ENCODE measurements at places on chromosomes 13 and 19.

GRCh38 chr19:41936961-41937360, 8.7 kb upstream of the ERFL start:
- no peak for DNase-seq

DNA sequence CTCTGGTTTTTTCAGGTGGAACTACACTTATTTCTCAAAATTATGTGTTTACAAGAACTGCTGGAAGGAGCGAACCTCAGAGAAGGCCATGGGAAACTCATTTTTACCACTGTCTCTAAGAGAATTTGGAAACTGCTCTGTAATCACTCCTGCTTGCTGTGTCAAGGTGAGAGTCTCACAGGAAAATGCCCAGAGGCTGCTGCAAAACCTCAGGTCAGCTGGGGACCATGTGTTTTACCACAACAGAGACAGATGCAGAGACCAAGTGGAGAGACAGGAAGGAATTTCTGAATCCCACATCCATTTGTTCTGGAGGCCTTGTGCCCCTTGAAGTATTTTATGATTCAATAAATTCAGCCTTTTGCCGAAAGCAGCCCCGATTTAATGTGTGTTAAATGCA, 743.8 kb upstream of the SLC10A2 start:
- no peak for DNase-seq

- no peak for DNase-seq
Observed at GRCh38 chr13:60590800-60591747, 194.1 kb downstream of the TDRD3 start.

DNA sequence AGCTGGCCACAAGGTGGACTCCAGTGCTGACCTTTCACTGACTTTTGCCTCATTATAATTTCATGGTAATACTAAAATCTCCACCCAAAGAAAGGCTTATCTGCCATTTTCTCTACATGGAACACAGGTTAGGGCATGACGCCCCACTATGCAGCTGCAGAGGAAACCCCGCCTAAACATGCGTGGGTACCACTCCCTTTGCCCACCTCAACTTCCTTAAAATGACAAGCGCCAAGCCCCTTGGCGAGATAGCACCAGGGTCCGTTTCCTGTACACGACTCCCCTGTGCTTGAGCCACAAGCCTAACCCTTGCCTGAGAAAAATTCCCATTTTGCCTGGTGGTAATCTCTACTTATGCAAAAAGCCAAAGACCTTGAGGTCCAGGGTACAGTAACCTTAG, 36.0 kb upstream of the PABPC3 start:
- DNase-seq = no peak

GRCh38 chr19:48905664-48906063, 5.6 kb downstream of the NUCB1 start:
- no peak for DNase-seq

DNA sequence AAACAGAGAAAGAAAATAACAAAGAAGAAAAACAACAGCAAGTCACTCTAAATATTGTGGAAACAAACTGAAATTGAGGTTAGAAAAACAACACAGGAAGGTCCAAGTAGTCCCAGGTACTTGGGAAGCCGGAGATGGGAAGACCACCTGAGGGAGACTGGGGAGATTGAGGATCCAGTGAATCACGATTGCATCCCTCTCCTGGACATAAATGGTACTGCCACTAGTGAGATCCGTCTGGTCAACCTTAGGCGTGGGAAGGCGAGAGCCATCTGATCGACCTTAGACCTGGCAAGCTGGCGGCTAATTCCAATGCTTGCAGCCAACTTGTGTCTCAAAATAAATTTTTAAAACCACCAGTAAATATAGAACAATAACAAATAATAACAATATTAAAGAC, 81.9 kb downstream of the ZNF726 start:
- DNase-seq = no peak

DNA sequence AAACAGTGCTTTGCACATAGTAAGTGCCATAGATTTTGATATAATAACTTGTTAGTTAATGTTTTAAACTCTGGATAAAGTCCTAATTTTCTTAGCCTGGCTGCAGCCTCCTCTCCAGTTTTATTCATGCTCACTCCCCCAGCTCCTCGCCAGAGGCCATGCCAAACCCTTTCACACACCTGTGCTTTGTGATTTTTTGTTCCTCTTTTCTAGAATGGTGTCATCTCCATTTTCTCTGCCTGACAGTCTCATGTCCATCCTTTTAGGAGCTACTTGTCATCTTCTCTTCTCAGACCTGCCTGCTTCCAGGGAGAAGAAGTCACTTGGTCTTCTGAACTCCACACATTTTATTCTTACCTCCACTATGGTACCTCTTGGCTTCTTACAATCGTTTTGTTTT, 55.8 kb upstream of the SPATA13 start:
- DNase-seq = no peak

- DNase-seq = no peak
Observed at GRCh38 chr13:28140433-28141125, 2.2 kb downstream of the PAN3 start.

- no peak for DNase-seq
Observed at GRCh38 chr13:42625611-42626010, 51.7 kb downstream of the TNFSF11 start.

GRCh38 chr13:81987159-81987558, 1646.2 kb upstream of the SPRY2 start:
- no peak for DNase-seq

DNA sequence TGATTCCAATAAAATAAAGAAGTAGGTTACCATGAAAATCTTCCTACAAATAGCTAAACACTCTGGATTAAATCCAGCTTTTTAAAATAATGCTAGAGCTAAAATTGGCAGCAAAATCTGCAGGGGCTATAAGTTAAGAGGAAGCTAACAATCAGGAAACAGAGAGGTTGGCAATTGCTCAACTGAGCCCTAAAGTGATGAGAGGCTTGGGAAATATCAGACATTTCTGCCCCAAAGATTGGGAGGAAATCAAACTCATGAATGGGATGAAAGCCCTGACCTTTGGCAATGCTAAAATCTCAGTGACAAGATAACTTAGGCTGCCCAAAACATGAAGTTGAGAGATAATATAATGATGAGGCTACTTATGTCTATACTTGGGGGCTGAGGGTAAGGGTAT, 1437.9 kb downstream of the EFNB2 start:
- no peak for DNase-seq

GRCh38 chr19:48670699-48671445, 1.9 kb downstream of the NTN5 start:
- no peak for DNase-seq

GRCh38 chr19:41796901-41797300, 514 bp downstream of the CEACAM3 start:
- DNase-seq = no peak

GRCh38 chr19:47633996-47634395, 25.1 kb downstream of the BICRA start:
- no peak for DNase-seq

DNA sequence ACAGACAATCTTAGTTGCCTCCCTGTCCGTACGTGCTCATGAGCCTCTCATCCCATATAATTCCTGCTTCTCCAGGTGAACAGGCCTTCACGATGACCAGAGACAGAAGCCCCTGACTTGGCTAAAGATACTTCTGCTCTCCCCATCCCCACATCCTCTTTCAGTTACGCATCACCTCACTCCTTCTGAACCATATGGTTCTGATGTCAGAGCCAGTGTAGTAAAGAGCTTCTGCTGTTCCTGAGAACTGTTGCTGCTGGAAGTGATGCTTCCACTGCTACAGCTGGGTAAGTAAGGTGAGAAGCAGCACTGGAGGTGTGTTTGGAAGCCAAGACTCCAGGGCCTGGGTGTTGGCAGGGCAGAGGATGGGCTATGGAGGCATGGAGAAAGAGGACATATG, 12.9 kb downstream of the SIGLECL1 start:
- no peak for DNase-seq

- no peak for DNase-seq
Observed at GRCh38 chr19:18408053-18408476, 10.6 kb upstream of the LRRC25 start.

- DNase-seq = no peak
Observed at GRCh38 chr13:91565296-91565695, 166.9 kb downstream of the GPC5 start.

GRCh38 chr19:50206191-50206590, 2.8 kb downstream of the MYH14 start:
- no peak for DNase-seq

DNA sequence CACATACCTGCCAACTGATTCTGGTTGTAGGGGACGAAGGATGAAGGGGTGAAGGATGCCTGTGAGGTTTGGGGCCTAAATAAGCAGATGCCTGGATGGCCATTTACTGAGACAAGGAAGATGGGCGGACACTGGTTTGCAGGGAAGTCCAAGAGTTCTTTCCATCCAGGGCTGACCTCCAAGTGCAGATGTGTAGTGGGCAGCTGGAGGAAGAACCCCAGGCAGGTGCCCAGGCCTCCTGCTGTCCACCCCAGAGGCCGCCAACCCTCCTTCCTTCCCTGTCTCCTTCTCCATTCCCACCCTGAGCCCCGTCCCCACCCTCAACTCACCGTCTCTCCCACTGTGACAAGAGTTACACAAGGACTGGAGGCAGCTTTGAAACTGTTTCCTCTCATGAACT, 171.5 kb downstream of the KATNAL1 start:
- DNase-seq = no peak

- DNase-seq = no peak
Observed at GRCh38 chr19:18292810-18293641, 11.6 kb upstream of the JUND start.

GRCh38 chr19:17109962-17110598, 34.5 kb downstream of the MYO9B start:
- DNase-seq = no peak

- DNase-seq = no peak
Observed at GRCh38 chr13:78806457-78806856, 147.5 kb upstream of the OBI1 start.

DNA sequence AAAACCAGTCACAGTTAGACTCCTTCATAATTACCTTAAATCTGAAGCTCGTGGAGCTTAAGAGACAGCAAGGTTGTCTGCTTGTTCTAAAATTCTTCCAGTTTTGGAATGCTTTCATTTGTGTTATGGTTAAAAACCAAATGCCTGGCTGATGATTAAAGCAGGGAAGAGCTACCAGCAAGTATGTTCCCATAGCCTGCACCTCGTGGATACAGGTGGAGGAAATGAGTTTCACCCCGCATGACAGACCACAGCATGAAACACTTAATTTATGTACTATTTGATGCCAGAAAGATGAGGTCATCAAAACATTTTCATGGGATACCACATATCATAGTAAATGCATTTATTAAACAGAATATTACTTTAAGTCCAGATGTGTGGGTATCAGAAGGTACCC, 416 bp upstream of the DOCK9 start:
- DNase-seq = no peak

DNA sequence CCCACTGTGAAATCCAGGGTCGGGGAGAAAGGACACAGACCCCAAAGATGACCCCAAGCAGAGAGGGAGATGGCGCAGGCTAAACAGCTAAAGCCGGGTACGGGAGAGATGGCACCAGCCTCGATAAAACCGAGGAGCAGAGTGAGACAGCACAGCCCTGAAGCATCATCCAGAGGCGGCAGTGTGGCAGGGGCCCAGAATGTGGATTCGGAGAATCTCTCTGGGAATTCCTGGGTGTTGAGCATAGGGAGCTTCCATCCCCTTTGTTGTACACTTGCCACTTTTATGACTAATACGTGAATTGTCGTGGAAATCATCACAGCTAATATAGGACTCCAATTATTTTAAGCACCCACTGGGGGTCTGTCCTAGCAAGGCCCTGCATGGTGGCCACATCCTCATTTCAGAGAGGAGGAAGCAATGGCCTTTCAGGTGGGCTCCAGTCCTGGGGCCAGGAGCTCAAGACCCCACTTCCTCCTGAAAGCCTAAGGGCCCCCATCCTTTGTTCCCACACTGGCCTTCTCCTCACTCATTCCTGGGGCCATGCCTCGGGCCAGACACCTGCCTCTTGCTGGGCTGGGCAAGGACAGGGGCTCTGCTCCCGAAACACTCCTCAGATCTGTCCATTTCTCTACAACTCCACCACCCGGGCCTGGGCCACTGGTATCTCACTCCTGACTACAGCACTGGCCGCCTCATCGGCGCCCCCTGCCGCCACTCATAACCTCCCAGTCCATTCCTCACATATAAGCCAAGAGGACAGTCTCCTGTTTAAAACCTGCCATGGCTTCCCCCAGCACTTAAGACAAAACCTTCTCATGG, 29.3 kb upstream of the ATP1A3 start:
- DNase-seq = no peak

GRCh38 chr19:4589579-4590410, 30.3 kb upstream of the SEMA6B start:
- DNase-seq = no peak

DNA sequence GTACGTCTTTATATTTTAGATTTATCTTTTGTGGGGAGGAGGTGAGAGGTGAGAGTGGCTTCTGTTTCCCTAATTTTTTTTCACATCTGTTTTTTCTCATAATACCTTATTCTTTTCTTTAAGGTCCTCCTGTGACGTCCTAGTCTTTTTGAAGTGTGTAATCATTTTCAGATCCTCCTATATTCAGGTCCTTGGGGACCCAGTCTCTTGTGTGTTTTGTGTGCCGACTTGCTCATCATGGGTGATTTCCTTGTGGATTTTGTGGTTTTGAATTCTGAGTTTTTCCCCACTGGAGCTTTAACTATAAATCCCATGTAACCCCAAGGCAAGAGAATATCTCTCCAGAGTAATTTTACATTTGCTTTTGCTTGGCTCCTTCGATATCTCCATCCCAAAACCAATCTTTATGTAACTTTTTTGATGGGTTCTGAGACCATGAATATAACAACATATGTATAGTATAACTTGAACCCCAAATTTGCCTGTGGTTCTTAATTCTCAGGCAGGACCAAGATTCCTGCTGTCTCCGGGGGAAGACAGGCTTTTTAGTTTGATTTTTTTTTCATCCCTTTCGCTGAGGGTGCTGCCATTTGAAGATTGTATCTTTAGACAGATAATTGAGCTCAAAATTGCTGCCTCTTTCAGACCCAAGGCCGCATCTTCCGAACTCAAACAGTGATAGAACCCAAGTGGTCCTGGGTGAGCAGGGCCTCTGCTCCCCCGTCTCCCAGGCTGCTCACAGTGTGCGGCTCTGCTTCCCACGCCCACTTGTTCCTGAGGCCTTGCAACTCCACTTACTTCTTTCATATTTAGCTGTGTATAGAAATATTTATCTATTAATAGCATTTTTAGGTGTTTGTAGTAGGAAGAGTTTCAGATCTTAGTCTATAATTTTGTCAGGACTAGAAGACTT, 59.1 kb upstream of the GPR183 start:
- DNase-seq = no peak

DNA sequence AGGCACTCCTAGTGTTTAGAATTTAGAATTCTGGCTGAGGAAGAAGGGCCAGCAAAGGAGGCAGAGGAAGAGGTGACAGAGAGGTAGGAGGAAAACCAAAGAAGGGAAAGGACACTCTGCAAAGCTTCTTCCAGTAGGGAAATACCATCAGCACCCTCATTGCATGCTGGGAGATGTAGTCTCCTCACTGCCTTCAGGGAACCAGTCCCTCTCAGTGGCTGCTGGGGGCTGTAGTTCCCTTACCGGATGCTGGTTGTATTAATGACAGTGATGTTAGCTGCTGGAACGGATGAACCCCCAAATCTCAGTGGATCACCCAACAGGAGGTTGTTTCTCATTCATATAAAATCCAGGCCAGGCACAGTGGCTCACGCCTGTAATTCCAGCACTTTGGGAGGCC, 10.1 kb downstream of the GRIN2D start:
- DNase-seq = no peak

- no peak for DNase-seq
Observed at GRCh38 chr13:34307607-34308006, 489.7 kb downstream of the RFC3 start.

Measured in stimulated activated CD4-positive, alpha-beta T cell treated with anti-CD3 and anti-CD28 coated beads, Interleukin-1b, Interleukin-23, amount 100 ng/mL, for 1 hour (primary cell).